Brain (organoid and tissue), 16 donors: ENCODE measurements at places on chromosomes 5 and 9.

- DNase-seq, result no peak
These were observed 165.2 kb downstream of the ROR2 start for GRCh38 chr9:91784673-91785446.

DNA sequence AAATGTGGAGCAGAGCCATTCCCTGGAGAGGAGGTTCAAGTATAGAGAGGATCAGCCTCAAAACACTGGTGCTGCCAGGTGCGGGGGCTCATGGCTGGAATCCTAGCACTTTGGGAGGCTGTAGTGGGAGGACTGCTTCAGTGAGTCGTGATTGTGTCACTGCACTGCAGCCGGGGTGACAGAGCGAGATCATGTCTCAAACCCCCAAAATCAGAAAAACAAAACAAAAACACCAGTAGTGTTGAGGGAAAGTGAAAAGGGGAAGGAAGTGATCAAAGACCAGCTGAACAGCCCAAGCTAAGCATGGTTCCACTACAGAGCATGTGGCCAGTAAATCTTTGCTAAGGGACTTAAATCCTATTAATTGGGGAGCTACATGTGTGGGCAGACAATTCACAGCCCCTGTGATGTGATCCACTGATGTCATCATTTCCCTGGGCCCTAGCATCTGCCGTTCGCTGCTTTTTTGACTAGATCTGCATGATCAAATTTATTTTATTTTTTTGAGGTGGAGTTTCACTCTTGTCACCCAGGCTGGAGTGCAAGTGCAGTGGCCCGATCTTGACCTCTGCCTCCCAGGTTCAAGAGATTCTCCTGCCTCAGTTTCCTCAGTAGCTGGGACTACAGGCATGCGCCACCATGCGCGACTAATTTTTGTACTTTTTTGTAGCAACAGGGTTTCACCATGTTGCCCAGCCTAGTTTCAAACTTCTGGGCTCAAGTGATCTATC lies 2.7 kb upstream of the PCBD2 start:
- DNase-seq, result no peak

DNA sequence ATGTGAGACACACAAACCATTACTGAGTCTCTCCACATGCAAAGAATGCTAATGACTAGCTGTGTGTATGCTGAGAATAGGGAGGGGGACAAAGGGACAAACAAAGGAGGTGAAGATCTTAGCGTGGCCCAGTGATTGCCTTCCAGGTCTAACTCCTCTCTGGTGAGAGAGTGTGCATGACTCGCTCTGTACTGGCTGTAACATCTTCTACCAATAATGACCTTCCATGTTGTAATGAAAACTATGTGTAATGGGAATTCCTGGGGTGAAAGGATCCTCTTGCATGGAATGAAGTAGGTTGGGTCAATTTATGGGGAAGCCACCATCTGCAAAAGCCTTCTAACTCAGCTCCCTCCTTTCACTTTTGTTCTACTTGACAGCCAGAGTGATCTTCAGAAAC lies 24.4 kb upstream of the GPR151 start:
- DNase-seq, result no peak

DNA sequence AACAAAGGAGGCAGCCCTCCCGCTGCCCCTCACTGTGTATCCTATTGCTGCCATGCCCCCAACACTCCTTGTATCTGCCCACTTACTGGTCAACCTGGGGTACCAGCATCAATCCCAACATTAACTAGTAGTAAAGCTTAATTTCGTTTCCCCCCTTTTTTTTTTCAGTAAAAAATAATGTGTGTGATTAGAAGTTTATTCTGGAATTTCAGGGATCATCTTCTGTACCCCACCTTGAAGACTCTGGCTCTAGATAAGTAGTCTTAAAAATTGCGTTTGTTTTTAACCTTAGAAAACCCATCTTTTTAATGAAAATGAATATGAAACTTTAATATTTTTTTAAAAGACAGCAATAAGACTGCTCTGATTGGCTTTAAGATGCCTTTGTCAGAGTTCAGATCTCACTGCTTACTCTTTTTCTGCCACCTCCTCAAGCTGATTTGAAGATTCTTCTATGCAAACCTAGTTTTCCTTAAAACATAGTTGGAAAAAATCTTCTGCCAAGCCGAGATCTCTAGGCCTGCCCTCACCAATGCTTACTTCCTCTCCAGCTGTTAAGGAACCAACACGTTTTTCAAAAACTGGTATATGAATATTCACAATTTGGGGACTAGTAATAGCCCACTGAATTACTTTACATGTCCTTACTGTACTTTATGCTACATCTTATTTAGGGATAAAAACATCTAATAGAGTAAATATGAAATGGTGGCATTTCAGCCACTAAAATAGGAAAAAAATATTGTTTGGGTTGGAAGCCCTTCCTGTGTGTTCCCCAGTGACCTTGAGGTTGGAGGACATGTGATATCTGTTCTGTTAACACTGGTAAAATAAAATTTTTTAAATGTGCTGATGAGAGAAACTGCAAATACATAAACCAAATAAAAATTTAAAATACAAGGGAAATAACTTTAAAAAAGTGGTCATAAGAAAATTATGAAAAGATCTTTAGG lies 4.0 kb upstream of the RHOBTB3 start:
- no peak for DNase-seq
